Stimulated activated CD4-positive, alpha-beta T cell treated with anti-CD3 and anti-CD28 coated beads, Interleukin-2, amount 100 ng/mL, for 48 hours (primary cell): ENCODE measurements at places on chromosomes 12 and 14.

GRCh38 chr12:39116861-39117260, 211.5 kb upstream of the CPNE8 start:
- no peak for DNase-seq

DNA sequence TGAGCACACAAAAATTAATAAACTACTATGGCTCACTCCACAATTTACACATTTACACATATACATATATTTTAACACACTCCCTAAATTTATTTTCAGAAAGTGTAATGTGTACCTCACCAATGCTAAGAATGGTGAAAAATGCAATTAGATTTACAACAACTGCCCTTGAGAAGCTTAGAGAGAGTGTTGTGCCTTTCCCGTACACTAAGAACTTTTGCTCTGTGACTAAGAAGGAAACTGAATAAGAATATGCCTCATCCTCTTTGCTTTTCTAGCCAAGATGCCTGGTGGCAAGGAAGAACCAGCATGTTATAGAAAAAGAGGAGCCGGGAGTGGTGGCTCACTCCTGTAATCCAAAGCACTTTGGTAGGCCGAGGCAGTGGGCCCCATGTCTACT, 62.3 kb downstream of the SINHCAF start:
- no peak for DNase-seq

GRCh38 chr14:103961928-103962578, 19.7 kb upstream of the RD3L start:
- DNase-seq = no peak

- no peak for DNase-seq
Measured at GRCh38 chr14:47022721-47023120, 371.1 kb upstream of the RPL10L start.

- no peak for DNase-seq
Measured at GRCh38 chr12:4047421-4047820, 174.2 kb upstream of the PARP11 start.

- no peak for DNase-seq
Measured at GRCh38 chr12:57553343-57554202, 3.7 kb downstream of the KIF5A start.

DNA sequence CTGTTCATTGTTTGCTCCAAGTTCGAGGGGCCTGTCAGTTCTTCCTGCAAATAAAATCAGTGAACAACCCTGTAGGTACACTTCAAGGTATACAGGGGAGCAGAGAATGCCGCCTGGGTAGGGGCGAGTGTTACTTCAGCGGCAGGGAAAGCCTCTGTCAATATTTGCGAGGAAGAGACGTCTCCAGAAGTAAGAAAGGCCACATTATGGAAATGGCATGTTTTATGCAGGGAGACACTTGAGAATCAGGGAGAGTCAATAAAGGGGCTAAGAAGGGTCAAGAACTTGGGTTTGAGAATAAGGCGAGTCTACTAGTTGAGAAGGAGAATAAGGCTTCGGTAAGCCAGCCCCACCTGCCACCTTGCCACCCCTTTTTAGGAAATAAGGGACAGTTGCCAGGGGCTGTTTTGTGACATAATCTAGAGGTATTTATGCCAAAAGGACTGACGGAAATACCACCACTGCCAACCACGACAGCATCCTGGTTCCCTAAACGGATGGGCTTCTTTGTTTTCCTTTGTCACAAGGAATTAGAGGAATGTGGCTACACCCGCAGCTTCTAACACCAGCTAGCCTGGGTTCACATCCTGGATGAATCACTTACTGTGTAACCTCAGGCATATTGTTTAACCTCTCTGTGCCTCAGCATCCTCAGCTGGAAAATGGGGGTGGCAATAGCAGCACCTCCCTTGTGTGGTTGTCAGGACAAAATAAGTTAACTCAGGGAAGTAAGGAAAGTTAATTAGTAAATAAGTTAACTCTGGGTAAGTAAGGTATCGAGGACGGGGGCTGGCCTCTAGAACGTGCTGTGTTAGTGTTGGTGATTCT, 67.7 kb downstream of the EID3 start:
- no peak for DNase-seq

DNA sequence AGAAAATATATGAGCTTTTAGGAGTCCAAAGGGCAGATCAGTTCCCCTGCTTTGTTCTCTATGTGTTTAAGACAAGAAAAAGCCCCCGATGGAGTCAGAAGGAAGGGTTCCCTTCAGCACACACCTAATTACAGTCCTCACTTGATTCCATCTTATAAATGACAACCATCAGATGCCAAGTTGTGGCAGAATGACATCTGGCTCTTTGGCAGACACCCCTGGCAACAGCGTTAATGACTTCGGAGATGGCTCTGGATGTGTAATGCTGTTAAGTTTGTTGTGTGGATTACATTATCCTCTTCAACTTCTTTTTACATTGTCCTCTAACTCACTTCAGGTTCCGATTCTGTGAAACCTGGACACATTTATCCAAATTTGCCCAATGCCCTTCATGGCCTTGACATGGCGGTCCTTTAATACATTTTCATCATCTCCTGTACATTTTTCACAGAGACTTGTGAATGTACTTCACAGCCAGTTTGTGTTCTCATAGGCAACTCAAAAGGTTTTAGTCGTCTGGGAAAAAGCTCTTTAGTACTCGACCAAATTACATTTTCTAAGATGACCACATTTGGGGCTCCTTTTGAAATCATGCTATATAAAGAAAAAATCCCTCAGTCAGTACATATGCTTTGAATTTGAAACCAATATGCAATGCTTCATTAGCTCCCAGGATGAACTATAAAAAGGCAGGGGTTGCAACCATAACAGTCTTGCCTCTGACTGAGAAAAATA, 667.8 kb downstream of the NOVA1 start:
- DNase-seq = no peak

- DNase-seq = no peak
Measured at GRCh38 chr12:123367511-123367910, 2.9 kb upstream of the SBNO1 start.

DNA sequence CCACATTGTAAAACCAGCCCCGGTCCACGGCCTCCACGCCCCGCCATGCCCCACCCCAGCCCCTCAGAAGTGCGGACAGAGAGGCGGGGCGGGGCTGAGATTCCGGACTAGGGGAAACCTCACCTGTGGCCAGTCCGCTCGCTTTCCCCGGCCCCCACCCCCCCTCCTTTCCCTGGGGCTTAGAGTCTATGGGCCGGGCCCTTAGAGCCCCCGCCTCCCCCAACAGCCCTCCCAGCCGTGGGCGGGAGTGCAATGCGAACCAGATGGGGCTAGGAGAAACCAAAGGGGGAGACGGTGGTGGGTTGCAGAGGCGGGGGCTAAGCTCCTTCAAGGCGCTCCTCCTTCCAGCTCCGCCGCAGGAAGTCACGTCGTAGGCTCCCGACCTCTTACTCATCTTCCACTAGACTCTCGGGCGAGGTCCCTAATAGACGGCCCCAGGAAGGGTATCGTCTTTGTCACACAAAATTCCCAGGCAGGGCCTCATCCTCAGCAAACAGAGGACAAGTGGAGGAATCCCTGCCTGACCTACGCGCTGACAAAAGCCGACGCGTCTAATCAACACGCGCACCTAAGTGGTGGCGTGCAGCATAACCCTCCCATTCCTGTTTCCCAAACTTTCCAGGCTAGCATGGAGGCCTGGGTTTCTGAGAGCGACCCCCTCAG, 1.1 kb upstream of the NAB2 start:
- peak; percentile 72 for DNase-seq

DNA sequence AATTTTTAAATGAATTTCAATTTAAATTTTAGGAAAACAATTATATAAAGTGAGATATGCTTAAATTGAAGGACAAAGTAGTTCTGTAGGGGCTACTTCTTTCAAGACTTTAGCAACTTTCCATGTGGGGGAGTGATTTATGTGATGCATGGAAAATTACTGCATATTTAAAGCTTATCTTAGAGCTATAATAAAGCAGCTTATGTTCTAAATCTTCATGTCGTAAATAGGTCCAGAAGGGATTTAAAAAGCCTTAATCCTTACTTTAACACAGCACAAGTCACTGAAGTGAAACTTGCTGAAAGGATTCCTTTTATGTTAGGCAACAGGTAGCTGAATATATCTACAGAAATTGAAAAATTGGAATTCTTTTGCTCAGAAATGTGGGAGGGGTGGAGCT, 340.4 kb downstream of the NAV3 start:
- DNase-seq = no peak

GRCh38 chr12:80830533-80831088, 107.1 kb downstream of the LIN7A start:
- no peak for DNase-seq

- DNase-seq = no peak
Measured at GRCh38 chr12:51275088-51275487, 4.9 kb upstream of the SMAGP start.

DNA sequence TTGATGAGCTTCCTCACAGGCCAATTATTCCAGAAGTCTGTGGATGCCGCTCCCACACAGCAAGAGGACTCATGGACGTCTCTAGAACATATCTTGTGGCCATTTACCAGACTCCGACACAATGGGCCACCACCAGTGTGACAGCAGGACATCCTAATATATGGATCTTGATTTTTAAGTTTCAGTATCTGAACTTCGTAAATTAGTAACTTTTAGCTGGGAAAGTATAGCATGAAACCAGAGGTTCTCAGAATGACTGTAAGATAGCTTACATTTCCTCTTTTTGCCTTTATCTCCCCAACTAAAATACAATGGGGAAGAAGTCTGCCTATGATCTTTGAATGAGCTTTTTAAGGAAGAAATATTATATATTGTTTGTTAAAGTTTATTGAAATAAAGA, 87.0 kb downstream of the DNAI7 start:
- DNase-seq = no peak

DNA sequence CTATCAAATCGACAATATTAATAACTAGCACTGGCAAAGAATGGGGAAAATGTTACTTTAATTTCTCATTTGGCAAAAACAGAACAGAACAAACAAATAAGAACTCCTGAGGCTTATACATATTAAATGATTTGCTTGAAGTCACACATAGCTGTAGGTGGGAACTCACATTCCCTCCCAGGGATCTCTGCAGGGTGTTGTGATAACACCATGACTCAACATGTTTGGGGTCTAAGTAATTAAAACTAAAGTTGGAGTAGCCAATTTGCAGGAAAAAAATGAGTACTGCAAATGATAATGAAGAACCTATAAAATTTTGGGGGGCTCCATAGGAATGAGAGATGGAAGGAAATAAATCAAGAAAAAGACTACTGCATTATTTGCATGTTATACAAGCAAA, 27.5 kb downstream of the UNC79 start:
- DNase-seq = no peak
